Fibroblast of skin of back (primary cell): ENCODE measurements at places on chromosomes 2 and 18.

- no peak for DNase-seq
Observed at GRCh38 chr2:221570321-221570935, 1.7 kb downstream of the EPHA4 start.

DNA sequence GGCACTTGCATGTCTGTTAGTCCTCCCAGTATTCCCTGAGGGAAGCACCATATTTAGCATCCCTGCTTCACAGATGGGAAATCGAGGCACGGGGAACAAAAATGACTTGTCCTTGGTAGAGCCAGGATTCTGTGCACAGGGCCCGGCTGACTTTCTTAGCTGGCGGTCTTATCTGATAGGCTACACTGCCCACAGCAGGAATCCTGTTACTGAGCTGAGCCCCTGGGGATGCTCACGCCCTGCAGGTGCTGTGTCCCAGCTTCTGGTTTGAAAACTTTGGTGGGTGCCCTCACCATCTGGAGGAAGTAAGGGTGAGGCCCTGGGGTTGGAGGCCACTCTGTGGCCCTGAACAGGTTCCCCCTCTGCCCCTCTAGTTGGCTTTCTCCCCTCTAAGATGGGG is 68.4 kb upstream of the MCFD2 start:
- DNase-seq, result no peak

DNA sequence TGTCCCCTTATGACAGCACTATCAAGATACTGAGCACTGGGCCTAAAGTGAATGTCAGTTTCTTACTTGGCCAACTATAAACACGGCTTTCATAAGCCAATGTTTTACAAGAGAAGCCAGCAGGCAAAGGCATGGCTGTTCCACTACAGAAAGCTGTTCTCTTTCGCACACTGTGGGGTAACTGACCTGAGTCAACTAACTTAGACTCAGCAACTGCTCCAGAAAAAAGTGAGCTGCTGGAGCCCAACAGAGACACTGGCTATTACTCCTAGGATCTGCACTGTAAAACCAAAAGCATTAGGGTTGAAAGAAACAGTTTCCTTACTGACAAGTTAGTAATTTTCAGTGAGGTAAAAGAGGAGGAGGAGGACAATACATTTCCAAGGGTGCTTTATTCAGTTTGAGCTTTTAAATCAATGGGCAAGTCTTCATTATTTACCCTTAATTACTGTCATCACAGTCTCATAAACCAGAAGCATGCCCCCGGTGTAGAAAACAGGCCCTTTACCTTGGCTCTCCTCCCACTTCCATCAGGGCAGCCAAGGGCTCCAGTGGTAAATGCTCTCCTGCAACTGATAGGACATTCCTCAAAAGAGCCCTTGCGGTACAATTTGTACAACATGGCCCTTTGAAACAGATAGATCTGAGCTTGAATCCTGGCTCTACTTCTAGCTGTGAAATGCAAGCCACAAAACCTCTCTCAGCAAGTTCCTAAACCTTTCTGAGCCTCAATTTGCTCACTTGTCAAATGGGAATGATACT is 275.7 kb downstream of the PDE11A start:
- no peak for DNase-seq

DNA sequence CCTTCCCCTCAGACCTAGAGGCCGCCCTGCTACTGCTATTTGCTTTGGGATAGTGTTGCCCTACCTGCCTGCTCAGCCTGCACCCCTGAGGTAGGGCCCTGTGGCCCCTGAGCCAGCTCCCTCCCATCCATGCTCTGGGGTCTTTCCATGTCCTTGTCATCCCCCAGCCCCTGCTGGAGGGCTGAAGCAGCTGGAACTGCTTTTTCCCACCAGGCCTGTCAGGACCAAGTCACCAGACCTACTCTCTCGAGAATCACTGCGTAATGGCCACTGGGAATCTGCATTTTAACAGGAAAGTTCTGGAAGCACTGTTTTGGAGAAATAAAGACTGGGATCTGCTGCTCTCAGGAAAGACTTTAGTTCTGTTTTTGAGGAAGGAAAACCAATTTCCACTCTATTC is 20.2 kb upstream of the SLC35F6 start:
- no peak for DNase-seq

- no peak for DNase-seq
Observed at GRCh38 chr18:13530033-13530878, 196.1 kb downstream of the FAM210A start.

DNA sequence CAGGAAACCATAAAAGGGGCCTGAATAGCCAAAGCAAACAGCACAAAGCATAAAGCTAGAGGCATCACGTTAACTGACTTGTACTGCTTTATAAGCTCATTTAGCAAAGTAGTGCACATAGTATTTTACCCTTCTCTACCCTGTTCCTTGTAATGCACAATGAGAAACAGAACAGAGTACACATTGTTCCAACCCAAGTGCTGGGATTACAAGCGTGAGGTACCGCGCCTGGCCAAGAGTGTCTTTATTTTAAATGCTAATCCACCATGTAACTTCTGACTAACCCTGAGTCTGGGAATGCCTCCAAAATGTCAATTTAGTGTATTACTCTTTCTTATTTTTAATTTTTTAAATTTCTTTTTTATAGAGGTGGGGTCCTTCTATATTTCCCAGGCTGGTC is 46.4 kb upstream of the STON1 start:
- DNase-seq, result no peak

GRCh38 chr2:71526141-71526540 is 72.8 kb downstream of the DYSF start:
- no peak for DNase-seq

- peak; percentile 31 for DNase-seq
Observed at GRCh38 chr2:26911911-26912861, 58.3 kb upstream of the MAPRE3 start.

- DNase-seq, result peak; percentile 78
Observed at GRCh38 chr2:160492401-160493226, 993 bp downstream of the RBMS1 start.

DNA sequence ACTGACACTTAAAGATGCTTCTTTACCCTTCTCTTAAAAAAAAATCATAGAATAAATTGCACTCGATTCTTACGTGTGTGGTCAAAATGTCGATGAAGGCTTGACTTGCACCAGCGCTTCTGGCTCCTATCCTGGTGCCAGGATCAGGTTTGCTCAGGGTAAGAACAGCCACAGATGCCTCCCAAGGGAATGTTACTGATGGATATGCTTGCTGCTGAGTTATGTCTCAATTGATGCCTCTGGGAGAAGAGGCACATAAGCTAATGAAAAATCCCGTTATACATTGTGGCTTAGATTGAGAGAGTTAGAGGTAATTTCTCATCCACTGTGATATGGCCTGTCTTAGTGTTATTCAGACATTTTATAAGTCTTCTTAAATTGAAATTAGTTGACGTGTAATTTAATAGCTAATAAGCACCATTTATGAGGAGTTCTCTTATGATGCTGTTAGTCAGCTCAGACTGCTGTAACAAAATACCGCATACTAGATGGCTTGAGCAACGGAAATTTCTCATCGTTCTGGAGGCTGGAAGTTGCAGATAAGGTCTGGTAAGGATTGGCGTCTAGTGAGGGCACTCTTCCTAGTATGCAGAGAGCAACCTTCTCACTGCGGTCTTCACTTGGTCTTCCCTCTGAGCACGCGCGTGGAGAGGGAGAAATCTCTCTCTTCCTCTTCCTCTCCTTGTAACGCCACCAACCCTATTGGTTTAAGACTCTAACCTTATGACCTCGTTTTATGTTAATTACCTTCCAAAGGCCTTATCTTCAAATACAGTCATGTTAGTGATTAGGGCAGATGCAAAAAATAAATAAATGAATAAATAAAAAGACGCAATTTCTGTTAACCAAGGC is 116.6 kb upstream of the NOSTRIN start:
- no peak for DNase-seq

- peak; percentile 20 for DNase-seq
Observed at GRCh38 chr2:205930209-205930608, 155.8 kb downstream of the INO80D start.

DNA sequence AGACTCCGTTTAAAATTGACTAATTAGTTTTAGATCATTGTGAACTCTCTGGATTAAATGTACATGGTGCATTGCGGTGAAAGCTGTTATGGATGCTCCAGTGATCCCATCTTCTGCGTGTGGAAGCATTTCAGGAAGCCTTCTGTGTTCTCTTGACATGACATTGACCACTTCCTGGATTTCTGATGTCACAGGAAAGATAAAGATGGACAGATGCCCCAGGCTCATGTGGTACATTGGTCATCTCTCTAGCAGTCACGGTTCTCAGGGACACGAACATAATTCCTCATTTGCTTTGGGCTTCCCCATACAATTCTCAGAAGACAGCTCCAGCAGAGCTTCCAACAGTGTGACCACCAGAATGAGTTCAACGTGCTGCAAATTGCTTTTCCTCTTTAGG is 26.9 kb downstream of the AGAP1 start:
- DNase-seq, result no peak

DNA sequence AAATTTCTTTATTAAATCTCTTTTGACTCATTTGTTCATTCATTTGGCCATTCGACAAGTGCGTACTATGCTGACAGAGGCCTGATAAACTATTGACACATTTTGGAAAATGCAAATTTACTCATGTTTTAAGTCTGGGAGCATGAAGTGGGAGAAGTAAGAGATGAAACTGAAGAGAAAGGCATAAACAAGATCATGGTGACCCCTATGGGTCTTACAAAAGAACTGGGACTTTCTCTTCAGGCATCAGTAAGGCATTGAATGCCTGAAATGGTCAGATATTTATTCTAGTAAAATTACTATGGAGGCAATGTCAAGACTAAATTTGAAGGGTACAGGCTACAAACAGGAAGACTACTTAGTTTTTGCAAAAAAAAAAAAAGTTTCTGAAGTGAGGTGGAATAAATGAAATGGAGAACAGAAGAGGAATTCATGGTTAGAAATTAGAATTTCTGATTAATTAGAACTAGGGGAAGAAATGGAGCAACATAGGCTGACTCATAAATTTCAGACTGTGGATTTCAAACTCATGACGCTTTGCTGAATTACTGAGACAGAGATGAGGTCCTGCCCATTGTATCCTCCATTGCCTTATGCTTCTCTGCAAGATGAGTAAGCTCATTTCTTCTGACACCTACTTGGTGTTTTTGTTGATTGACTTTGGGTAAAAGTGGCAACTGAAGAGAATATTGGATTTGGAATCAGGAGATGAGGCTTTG is 32.7 kb downstream of the VSNL1 start:
- DNase-seq, result peak; percentile 12

- peak; percentile 53 for DNase-seq
Observed at GRCh38 chr2:54665436-54665856, 58.0 kb upstream of the EML6 start.

DNA sequence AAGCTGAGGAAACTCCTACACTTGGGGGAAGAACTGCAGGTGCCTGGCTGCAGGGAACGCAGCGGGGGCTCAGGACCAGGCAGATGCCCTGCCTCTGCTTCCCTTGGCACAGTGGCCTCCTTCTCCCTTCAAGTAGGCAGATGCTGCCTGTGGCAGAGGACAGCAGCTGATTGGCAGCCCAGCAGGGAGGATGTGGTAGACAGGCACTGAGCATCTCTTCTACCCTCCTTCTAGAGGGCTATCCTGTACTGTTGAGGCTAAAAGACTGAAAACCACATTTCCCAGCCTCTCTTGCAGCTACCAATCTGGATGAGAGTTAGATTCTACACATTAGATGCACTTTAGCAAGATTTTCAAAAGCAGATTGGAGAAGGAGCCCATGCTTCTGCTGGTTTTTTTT is 105.7 kb downstream of the MSH2 start:
- no peak for DNase-seq

- DNase-seq, result peak; percentile 78
Observed at GRCh38 chr18:55510809-55511208, 77.2 kb downstream of the TCF4 start.

DNA sequence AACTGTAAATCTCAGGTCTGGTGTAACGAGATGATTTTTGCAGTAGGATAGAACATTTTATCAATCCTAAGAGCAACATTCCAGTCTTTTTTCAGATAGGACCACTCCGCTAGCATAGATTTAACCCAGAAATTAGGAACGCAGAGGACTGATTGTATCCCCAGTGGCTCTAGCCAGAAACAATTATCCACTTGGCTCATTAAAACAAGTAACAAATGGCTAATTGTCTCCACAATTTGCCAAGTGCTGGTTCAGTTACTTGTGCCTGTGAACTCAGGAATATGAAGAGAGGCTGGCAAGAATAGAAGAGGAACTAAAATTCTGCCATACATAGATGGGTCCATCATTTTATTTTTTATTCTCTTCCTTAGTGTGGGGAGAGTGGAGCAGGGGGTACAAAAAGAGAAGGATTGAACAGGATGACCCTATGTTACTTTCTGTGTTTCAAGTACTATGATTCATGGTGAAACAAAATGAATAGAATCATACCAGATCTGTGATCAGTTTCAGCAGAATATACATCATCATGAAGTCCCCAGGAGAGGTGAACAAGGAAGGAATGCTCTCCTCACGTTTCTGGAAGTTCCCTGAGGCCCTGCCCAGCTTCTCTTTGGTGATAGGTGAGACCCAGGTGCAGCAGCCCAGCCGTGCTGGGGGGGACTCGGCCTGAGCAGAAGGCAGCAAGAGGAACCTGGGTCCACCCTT is 121.6 kb downstream of the ARL4C start:
- no peak for DNase-seq

GRCh38 chr2:110732422-110733413 is at the start of gene ACOXL:
Gene ACOXL (plus strand): TSS chr2:110732573. CDS start chr2:110768390, 35,817 bp downstream.
- no peak for DNase-seq

DNA sequence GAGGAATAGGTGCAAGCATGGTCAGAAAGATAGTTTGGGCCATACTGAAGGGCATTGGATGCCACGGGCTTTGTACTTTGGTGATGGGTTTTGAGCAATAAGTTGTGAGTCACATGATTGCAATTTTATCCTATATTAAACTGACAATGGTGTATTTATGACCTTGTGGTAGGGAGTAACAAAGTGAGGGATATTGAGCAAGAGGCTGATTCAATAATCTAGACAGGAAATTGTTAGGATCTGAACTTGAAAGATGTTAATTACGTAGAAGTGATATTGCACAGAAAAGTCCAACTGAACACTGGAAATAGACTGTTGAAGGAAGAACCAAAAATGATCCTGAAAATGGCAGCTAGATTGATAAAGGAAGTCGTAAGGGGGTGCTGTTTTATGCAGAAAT is 46.6 kb upstream of the TCF4 start:
- peak; percentile 34 for DNase-seq

GRCh38 chr2:173830170-173830569 is 135.0 kb downstream of the SP3 start:
- no peak for DNase-seq

DNA sequence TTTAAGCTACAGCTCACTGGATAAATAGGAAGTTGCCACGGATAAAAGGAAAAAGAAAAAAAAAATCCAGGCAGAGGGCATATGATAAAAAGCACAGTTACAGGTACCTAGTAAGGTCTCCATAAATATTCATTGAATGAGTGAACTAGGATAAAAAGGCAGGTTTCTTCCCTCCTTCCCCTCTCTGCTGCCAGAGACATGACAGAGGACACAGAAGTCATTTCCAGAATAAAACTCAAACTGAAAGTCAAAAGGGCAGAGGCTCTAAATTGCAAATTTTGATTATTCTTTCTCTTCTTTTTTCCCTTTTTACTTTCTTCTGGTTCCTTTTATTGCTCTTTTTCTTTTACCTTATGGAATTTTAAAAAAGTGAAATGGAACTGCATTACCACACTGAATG is 7.7 kb downstream of the CD302 start:
- DNase-seq, result no peak

- DNase-seq, result no peak
Observed at GRCh38 chr2:96114546-96114902, 1.8 kb downstream of the ADRA2B start.
